ENCODE measurements at places on chromosomes 5 and 9.

DNA sequence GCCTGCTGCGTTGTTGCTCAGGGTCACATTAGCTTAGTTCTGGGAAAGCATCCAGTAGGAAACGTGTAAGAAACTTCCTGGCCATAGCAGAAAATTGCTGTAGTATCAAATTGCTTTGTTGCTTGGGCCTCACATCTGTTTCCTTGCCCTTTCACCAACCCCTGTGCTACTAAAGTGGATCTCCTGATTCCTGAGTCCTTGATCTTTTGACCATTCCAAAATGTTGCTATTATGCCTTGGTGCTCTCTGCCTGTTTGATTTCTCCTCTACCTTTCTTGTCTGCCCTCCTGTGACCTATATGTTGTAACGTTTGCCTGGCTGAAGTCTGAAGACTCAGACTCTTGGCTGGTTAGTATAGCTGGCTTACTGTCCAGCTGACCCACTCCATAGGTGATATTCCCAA, 350.5 kb downstream of the ADGRV1 start:
- no peak for DNase-seq

- DNase-seq: no peak
Observed at GRCh38 chr5:132470010-132470392, 20.6 kb downstream of the IRF1 start.

DNA sequence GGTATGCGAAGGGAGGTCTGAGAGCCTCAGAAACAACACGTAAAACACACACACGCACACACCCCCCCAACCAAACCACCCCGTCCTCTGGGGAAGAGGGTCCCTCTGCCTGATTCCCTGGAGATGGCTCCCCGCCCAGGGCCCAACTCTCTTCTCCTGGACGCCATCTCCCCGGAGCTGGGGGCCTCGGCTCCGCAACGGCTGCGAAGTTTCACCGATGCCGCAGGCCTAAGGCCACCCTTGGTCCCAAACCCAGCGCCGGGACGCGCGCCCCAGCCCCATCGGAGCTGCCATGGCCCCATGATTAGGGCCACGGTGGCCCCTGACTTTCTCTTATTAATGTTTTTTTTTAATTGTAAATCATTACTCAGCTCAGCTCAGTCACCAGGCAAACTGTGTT, 181.4 kb upstream of the TBCA start:
- no peak for DNase-seq

GRCh38 chr5:146620031-146620668, 104.2 kb upstream of the GPR151 start:
- DNase-seq: no peak

DNA sequence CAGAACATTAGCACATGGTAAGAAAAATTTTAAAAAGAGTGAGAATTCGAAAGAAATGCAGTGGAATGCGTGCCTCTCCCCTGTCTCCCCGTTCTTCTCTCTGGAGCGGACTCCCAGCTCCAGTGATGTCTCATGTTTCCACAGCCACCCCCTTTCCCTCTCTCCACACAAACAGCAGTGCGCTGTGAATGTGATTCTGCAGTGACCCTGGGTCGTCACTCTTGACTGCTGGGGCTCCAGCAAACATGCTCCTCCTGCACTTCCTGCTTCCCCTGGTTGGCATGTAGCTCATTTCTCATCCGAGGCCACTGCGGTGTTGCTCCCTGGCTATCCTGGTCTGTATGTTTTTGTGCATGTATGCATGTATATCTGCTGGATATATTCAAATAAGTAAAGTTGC, 13.3 kb downstream of the PHF2 start:
- DNase-seq: no peak

DNA sequence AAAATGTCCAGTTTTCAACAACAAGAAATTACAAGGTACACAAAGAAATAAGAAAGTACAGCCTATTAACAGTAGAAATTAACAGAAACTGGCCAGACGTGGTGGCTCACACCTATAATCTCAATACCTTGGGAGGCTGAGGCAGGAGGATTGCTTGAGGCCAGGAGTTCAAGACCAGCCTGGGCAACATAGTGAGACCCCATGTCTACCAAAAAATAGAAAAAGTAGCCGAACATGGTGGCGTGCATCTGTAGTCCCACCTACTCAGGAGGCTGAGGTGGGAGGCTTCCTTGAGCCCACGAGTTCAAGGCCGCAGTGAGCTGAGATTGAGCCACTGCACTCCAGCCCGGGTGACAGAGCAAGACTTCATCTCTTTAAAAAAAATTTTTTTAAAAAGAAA, 41.5 kb upstream of the FSD1L start:
- no peak for DNase-seq

DNA sequence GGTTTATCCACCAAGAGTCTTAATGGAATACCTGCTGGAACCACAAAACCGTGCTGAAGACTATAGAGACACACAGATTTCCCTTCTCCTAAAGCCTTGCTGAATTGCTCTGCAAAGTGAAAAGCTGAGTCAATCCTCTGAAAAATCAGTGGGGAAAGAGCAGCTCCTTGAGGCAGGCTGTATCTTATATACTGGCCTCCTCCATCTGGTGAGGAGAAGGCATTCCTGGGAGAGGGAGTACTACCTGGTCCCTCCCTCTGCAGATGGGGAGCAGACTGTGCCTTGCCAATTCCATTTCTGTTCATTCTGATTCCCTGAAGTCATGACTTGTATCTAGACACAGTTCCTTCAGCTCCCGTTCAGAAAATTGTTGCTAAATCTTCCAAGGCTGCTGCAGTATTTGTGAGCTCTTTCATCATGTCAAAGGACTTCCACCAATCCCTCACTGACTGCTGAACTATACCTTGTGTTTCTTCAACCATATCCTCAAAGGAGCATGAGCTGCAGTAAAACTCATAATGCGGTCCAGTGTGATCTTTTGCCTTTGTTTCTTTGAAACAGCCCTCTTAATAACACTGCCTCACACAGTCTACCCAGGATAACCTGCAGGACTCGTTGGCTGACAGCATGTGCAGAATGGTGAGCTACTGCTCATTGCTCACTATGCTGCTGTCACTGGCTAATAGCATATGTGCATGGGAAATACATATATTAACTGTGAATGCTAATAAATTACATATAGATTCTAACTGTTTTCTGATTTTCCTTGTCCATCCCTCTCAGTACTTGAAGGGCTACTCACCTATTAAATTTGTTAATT, 84.5 kb downstream of the FOXD1 start:
- no peak for DNase-seq

DNA sequence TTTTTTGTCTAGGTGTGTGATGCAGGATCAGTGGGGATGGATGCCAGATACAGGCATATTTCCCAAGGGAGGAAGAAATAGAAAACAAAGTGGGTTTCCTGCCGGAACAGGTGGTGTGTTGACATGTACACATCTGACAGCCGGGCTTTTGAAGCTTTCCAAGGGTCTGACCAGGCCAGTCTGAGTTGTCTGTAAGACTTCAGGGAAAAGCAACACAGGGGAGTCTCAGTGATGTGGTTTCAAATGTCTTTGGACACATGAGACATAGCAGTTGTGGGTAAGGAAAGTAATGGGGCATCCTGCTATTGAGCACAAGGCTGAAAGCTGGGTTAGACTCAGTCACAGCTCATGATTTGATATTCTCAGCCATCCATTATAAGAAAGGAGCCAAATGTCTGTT, 274.9 kb downstream of the PIK3R1 start:
- DNase-seq: no peak

- DNase-seq: no peak
Observed at GRCh38 chr5:167712986-167713585, 578.4 kb upstream of the WWC1 start.

GRCh38 chr9:89807682-89808075, 202.9 kb downstream of the GADD45G start:
- no peak for DNase-seq

All from NCI-H774 (cell line).